NCI-H1092 (cell line): ENCODE measurements at places on chromosomes 5 and 9.

DNA sequence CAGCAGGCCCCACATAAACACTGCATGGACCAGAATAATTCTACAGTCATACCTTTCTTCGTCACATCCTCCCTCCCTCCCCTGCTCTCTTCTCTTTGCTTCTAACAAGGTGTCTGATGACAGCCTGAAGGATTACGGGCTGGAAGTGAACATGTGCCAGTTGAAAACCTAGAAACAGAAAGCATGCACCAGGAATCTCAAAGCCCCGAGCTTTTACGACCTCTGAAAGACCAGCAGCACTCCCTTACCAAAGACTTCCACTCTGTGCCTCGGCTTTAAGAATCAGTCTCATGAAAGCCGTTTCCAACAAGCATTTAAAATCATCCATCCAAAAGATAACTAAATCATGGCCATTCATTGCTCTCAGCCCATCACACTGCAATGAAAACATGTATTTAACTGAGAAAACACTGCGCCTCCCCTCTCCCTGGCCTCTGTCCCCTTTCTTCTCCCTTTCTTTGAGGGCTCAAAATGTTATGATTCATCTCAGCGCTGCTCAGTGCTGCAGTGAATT is 21.3 kb downstream of the MSX2 start:
- no peak for DNase-seq

DNA sequence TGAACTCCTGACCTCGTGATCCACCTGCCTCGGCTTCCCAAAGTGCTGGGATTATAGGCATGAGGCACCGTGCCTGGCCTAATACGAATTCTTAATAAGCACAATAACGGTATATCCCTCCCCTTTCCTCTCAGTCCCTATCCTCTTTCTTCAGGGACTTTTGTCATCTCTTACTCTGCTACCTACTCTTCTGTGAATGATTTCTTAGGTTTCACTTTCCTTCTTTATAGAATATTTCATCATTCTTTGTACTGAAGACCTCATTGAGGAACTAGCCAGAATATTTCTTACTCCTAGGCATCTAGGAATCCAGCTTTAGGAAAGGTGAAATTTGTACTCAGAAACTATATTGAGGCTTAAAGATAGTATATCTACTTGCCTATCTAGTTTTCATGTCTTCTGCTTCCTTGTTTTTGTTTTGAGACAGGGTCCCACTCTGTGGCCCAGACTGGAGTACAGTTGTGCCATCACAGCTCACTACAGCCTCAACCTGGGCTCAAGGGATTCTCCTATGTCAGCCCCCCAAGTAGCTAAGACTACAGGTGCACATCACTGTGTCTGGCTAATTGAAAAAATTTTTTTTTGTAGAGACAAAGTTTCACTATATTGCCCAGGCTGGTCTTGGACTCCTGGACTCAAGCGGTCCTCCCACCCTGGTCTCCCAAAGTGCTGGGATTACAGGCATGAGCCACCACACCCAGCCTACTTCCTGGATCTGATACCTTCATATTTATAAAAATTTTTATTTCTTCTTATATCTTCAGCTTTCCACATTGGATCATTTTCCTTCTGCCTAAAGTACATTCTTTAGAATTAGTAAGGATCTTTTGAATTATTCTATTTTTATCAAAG is 69.7 kb downstream of the GPBP1 start:
- DNase-seq, result no peak

GRCh38 chr9:123036893-123037545 is 3.6 kb downstream of the GPR21 start:
- no peak for DNase-seq

- no peak for DNase-seq
Observed at GRCh38 chr5:107806705-107807104, 136.0 kb upstream of the EFNA5 start.

GRCh38 chr5:98106116-98107031 is 667.1 kb upstream of the RGMB start:
- no peak for DNase-seq

DNA sequence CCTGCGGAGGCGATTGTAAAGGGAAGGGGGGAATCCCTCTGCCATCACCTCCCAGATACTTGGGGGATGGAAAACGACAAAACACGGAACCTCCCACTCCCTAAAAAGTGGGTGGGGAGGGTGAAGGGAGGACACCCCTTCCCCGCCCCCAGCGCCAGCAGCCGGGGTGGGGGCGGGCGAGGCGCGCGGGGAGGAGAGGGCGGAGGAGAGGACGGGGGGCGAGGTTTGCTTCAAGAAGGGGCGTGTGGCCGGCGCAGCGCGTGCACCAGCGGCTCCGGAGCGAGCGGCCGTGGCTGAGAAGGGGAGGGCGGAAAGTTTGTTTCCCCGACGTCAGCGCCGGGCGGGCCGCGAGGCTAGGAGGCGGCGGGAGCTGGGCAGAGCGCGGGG is at the start of gene PRRX2:
TSS of gene PRRX2 (plus strand) at position 259 of the 387 bp plus-strand sequence. CDS start 221 bp downstream, outside the sequence.
- DNase-seq, result no peak

DNA sequence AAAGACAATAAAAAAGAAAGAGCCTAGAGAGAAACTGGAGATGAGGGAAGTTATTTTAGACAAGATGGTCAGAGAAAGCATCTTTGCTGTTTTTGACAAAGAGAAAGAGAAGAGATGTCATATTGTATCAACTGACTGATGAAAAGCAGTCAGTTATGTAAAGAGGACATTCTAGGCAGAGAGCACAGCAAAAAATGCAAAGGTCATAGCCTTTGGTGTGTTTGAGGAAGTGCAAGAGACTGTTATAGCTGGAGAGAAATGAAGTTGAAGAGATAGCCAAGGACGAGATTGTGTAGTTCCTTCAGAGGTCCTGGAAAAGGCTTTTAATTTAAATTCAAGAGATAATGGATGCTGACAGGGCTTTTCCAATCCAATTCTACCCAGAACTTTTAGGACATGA is 342.4 kb downstream of the RASEF start:
- DNase-seq, result no peak

GRCh38 chr9:16515879-16516301 is 354.6 kb downstream of the BNC2 start:
- DNase-seq, result no peak

DNA sequence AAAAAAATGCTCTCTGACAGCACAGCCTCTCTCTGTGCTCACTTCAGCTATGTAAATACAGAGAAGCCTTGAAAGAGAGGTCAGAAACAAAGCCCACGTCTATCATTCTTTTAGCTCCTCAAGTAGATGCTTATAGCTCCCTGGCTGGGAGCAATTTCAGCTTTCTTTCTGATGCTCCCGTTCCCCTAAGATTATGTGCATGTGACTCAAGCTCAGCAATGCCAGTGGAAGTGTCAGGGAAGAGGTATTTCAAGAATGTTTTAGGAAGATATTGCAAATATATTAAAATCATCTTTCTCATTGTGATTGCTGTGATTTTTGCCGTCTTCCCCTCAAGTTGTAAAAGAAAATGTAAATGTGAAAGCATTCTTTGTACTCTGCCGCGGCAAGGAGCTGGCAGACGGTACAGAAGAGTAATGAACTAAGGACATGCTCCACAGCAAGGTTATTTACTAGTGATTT is 1353.7 kb upstream of the ACO1 start:
- no peak for DNase-seq

GRCh38 chr9:80449513-80449912 is 877.7 kb downstream of the TLE4 start:
- no peak for DNase-seq

DNA sequence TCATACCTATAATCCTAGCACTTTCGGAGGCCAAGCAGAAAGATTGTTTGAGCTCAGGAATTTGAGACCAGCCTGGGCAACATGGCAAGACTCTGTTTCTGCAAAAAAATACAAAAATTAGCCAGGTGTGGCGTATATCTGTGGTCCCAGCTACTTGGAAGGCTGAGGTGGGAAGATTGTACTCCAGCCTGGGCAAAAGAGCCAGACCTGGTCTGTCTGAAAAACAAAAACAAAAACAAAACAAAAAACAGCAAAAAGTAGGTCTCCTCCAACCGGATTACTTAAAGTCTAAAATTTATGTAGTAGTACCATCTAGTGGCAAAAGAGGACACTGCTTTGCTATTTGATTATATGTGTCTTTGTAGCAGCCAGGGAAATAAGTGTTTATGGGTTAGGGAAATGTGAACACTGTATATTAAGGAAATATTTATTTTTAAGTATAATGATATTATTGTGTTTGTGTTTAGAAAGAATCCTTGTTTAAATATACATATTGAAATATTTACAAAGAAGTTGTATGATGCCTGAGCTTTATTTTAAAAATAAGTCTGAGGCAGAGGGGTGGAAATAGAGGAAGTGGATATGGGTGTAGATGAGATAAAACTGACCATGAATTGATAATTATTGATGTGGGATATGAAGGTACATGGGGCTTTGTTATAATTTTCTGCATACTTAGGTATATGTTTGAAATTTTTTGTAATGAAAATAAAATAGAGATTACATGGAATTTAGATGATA is 20.0 kb downstream of the APC start:
- DNase-seq, result peak; percentile 26

DNA sequence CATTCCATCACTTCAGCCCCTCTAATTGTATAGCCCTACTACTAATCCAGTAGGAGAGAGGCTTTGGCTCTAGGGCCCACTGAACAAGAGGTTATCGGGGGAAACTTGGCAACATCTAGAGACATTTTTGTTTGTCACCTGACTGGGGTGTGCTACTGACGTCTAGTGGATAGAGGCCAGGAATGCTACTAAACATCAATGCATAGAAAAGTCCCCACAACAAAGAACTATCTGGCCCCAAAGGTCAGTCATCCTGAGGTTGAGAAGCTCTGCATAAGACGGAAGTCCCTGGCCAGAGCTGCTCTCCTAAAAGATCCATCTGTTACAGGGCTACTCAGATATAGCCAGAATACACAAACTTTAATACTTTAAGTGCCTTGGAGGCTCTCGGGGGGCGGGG is 570.6 kb upstream of the KLF4 start:
- no peak for DNase-seq

DNA sequence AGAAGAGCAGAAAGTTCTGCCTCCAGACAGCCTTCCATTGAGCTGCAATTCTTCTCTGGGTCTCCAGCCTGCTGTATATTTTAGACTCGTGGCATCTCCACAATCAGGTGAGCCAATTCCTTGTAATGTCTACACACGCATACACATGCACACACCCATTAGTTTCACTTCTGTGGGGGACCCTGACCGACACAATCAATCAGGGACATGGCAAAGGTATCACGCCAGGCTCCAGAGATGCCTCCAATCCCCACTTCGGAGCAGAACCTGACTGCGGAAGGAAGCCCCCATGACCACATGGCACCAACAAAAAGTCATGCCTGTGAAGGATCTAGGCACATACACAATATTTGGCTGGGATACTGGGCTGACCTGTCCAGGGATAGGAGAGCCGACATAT is 21.4 kb downstream of the SEMA4D start:
- DNase-seq, result no peak

- peak; percentile 7 for DNase-seq
Observed at GRCh38 chr9:116661037-116661954, 25.8 kb upstream of the TRIM32 start.

- peak; percentile 30 for DNase-seq
Observed at GRCh38 chr5:140362875-140363630, 3.1 kb downstream of the SLC4A9 start.

DNA sequence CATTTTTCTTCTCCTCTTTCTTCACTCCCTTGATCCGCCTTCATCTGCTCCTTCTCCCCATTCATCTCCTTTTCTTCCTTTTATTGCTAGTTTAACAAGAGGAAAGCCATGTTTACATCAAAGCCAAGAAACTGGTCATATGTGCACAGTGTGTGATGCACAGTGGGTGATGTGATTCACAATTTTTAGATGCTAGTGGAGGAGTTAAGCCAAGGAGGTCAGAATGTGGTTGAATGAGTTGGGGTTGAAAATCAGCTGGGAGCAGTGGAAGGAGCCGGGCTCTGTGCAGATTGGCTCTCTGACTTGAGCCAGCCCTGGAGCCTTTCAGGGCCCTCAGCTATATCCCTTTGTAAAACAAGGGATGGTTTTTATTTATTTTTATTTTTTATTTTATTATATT is 7.3 kb downstream of the ACER2 start:
- no peak for DNase-seq

DNA sequence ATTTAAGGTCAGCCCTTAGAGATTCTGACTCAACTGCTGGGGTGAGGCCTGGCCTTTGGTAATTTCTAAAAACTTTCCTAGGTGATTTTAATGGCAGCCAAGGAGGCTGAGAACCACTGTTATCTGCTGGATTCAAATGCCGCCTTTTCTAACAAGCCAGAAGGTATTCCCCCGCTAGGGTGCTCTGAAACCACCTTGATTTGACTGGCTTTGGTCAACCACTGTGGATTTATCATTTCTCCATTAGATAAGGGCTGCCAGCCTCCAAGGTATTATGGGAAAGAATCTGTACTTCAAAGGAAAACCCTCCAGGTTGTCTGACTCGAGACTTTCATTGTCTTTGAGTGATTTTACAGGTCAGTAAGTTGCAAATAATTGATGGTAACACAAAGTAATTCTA is 4.3 kb downstream of the ANXA6 start:
- DNase-seq, result no peak

DNA sequence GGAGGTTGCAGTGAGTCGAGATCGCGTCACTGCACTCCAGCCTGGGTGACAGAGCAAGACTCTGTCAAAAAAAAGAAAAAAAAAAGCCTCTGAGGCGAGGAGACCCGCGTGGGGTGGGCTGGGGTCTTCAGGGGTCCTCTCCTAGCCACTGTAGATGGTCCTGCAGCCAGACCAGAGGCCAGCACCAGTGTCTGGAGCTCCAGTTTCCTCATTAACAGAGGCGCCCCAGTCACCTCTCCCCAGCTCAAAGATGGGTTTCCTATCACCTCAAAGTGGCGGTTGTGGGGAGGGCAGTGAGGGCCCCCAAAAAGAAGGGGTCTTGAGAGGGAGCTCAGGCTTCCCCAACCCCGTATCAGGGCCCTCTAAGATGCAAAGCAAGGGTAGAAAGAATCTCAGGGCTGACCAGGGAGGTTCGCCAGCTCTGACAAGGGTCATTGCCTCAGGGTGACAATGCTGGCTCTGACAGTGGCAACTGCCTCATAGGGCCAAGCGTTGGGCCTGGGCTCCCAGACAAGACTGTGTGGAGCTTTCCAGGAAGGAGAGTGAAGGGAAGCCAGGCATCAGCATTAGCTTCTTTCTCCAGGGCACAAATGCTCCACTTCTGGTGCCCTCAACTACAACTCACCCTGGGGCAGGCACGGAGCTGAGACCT is 15.0 kb downstream of the STK10 start:
- DNase-seq, result no peak

- DNase-seq, result no peak
Observed at GRCh38 chr9:87542141-87542540, 44.5 kb downstream of the DAPK1 start.

DNA sequence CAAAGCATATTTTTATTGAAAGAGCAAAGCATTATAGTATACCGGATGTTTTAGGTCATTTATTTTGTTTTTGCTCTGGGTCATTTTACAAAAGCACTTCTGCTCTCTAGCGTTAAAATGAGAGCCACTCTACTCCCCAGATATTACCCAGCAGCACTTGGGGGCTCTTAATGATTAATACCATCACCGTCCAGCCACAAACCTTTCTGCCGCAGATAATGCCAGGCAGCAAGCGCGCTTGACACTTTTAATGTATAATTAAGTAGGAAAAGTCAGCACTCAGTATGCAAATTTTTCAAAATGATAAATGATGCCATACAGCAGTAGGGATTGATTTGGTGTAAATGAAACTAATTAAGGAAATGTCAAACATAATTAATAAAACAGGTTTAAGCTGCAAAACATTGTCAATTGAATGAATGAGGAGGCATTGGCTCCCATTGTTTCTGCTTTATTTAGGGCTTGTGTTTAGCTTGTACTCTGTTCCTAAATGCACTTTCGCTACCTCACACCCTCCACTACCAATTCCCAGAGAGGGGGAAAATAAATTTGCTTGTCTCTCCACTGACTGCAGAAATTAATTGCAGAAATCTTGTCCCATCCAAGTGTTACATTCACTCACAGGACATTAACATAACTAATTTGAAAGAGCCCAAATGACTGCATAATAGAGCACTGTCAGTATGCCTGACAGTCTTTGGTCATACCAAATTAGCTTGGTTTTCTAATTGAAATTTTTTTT is 358.8 kb upstream of the ARRDC3 start:
- DNase-seq, result no peak
